ENCODE measurements at places on chromosomes 5 and 9. TPM values are rescaled to one million over a fixed set of nuclear protein-coding genes. Genes with fewer than 3 reads are reported as not detected.

The NPR3 gene
- 20.3 TPM for total RNA-seq

The LCP2 gene
- total RNA-seq = 186 TPM

DNA sequence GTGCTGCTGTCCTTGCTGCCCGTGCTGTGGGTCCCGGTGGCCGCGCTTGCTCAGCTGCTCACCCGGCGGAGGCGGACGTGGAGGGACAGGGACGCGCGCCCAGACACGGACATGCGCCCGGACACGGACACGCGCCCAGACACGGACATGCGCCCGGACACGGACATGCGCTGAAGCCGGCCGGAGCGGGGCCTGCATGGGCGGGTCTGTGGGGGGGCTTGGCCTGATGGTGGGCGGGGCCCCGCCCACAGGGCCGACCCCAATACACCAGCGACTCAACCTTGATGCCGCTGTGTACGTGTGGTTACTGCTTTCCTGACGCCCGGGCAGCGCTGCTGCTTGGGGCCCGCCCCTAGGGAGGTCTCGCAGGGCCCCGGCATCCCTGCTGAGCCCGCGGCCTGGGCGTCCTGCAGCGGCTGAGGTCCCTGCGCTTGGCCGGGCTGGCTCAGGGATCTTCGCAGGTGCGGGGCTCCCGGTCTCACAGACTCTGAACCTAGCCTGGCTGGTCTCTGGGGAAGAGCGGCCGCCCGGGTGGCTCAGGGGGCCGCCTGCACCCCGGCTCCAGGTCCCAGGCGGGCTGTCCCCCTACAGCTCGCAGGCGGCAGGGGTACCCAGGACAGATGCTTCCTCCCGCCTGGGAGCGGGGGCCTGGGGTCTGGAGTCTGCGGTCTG is 20.9 kb downstream of the SLC6A18 start:
- no peak for DNase-seq

The LRRC70 gene
- 11.8 TPM for total RNA-seq

DNA sequence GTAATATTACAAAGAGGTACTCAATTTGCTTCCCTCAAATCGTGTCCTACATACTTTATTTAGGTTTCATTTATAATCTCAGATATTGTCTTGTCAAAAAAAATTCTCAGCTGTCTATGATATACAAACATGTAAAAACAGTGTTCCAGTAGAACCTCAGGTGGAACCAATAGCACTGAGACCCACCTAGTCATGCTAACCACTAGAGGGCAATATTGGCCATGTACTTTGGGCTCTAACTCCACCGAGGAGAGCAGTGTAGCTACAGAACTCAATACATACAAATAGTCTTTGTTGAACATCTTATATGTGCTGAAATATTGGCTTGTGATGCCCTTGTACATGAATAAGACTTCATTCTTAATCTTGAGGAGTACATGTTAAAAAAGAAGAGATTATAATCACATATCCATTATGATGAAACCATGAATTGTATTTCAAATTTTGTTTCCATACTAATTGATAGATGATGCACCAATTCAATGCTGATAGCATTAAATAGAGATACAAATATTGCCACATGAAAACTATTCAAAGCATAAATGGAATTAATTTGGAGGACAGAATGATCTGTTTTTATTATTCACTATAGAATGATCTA is 71.2 kb upstream of the CNTLN start:
- DNase-seq = no peak

DNA sequence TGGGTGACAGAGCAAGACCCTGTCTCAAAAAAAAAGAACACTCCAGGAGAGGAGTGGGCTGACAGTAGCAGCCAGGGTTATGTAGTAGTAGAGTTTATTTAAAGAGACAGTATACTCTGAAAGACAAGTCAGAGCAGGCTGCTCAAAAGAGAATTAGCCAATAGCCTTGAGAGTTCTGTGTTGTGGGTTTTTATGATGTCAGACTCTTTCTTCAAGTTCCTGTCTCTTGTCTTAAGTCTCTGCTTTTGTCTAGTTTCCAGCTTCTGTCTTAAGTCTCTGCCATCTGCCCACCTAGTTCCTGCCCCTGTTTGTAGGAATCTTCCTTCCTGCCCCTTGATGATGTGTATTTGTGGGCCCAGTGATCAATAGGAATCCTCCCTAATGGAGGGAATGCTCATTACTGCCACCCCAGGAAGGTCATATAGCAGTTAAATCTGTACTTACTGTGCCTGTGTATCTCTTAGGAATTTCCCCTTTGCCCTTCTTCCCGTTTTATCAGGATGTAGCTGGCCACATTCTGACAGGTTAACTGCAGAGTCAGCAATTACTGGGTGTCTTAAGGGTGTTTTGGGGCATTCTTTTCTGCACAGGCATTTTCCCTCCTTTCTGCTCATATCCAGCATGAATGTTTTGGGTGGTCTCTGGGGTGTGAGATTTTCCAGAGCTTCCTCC is 580.5 kb upstream of the SGCD start:
- DNase-seq = no peak

The F12 gene
- total RNA-seq = 1.1 TPM

The PPIC gene
- total RNA-seq = 6.0 TPM

The LCN10 gene
- 12.8 TPM for total RNA-seq

DNA sequence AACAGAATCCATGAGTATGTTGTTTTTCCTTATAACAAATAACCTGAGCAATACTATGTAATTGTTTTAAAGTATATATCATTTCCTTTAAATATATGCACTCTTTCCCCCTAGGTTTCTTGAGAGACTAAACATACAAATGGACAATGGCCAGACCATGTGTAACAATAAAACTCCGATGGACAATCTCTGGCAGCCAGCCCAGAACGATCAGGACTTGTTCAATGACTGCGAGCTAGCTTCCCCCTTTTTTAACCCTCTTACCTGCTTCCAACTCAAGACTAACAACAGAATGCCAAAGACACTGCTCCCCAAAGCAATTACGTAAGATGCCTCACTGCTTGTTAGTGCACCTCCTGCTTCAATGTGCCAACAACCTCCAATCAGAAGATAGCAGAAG is 94.9 kb downstream of the HTR4 start:
- DNase-seq = no peak

The ARPC5L gene
- total RNA-seq = 48.6 TPM

DNA sequence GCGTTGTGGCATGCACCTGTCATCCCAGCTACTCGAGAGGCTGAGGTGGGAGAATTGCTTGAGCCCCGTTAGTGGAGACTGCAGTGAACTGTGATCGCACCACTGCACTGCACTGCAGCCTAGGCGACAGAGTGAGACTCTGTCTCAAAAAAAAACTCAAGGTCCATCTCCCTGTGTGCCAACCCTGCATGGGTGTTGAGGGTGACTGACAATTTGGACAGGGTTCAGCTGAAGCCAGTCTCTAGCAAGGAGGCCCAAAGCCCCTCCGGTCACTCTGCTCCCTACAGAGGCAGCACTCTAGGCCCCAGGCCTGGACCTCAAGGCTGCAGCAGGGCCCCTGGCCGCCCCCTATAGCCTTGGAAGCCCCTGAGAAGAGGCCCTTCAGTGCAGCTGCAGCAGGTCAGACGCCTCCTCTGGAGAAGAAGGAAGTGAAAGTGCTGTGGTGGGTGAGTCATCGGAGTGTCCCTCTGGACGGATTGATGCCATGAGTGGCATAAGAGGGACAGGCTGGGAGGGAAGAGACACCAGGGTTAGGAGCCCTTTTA is 39.2 kb upstream of the NEK6 start:
- DNase-seq = peak; percentile 89

DNA sequence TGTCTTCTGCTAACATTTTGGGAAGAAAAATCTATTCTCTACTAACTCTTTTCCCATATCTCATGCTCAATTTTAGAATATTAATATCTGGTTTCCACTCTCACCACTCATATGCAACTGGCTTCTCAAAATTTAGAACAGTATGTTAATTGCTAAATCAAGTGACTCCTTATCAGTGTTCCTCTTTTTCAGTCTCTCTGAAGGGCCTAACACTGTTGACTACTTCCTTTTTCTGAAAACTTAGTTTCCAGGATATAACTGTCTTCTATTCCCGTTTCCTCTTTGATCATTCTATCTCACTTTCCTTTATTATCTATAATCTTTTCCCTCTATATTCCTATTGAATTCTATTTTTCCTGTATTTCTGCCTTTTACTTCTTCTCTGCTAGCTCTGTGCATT is 1717.2 kb upstream of the C9orf72 start:
- no peak for DNase-seq

The DOCK2 gene
- 321 TPM for total RNA-seq
